Ascending aorta (tissue), 2 donors: ENCODE measurements at places on chromosomes 16 and 17.

DNA sequence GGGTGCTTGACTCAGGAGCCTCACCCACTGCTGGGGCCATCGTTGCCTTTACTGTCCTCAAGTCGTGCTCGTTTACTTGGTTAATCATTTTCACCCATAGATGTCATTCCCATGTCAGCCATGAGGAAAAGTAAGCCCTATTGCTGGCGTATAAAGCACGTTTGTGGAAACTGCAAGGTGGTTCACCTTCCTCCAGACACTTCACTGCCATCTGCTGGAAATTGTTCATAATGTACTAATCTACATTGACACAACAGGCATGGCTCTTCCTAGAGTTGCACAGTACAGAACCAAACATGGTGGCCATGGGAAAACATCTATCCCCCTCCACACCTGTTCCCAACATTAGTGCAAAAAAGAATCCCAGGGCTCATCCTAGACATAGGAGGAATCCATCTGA lies 116.6 kb downstream of the ZNF18 start:
- no peaks in the 10 kb centered on the region for H3K4me1 ChIP-seq
- H3K27me3 ChIP-seq = no peaks in the 10 kb centered on the region
- no peaks in the 10 kb centered on the region for H3K36me3 ChIP-seq
- no peak overlapping the region for H3K27ac ChIP-seq

GRCh38 chr16:88540346-88540977 lies 29.7 kb upstream of the ZC3H18 start:
- H3K36me3 ChIP-seq = no peaks in the 10 kb centered on the region
- no peak for DNase-seq
- H3K4me3 ChIP-seq = no peak overlapping the region

DNA sequence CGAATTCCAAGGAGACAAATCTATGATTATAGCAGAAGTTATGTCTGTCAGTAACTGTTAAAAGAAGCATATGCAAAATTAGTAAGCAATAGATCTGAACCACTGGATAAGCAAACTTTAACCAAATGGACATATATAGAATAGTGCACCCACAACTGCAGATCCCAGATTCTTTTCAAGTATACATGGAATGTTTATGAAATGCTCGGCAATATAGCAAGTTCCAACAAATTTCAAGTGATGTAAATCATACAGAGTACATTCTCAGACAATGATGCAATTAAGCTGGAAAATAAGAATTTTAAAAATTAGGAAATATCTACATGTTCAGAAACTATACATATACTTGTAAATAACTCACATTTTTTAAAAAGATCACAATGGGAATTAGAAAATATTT lies 8.4 kb upstream of the HELZ start:
- H3K4me1 ChIP-seq = no peaks in the 10 kb centered on the region
- no peak overlapping the region for H3K27ac ChIP-seq
- no peak overlapping the region for H3K4me3 ChIP-seq
- DNase-seq = no peak
- no peaks in the 10 kb centered on the region for H3K27me3 ChIP-seq

DNA sequence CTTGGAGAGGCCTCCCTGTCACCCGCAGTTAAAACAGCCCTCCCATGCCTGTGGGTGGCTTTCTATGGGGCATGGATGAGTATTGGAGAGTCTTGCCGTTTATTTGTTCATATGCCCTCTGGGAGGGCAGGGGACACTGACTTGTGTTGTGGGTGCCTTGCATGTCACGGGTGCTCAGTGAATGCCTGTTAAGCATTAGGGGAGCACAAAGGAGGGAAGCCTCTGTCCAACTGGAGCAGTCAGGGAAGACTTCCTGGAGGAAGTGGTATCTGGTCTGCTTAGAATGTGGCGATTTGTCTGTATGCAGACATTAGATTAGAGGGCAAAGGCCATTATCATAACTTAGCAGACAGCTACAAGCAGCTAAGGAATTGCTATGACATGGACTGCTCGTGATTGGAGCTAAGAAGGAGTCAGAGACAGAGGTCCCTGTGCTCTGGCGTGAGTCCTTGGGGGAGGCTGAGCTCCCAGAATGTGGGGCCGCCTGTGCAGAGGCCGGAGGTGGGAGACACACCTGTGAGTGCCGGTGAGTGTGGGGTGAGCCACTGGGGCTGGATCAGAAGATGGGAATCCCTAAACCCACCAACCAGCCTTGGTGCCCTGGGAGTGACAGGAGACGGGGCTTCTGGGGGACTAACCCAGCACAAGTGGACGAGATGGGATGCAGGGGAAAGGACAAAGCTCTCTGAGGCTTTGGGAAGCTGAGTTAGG lies 286.1 kb downstream of the SEC14L1 start:
- no peaks in the 10 kb centered on the region for H3K27me3 ChIP-seq
- H3K27ac ChIP-seq = peak overlapping the region; percentile 93
- no peak for DNase-seq

DNA sequence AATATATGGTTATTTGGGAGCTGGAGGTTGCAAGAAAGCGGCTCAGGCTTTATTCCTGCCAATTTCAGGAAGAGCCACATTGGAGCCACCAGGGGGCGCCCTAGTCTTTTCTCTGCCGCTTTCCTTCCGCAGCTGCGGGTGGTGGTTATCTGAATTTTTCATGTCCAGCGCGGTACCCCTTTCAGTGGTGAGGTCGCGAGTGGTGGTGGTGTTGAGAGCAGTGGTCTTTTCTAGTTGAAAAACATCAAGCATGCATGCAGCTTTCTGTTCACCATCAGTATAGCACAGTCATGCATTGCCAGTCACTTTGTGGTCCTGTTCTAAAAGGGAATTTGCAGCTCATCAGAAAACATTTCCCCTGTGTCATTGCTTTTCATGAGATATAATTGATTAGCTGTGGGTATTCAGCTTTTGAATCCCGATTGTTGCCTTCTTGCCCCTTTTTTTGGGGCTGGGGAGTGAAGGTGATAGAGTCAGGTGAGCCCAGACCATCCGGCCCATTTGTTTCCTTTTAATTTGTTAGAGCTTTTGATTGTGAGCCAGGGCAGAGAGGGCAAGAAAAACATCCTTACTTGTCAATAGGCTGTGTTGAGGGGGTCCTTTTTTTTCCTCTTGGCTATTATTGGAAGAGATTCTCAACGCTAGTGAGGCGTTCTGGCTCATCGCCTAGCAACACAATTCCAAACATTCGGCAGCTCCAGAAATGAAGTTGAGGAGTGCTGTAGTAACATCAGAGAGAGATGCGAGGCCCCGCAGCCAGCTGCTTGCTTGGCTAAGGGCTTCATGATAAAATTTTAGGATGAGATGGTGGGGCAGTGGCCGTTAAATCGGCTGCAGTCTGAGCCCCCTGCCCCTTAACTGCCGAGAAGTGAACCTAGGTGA lies 119.0 kb downstream of the SNX29 start:
- DNase-seq = no peak
- peak overlapping the region; percentile 20 for H3K4me3 ChIP-seq
- no peaks in the 10 kb centered on the region for H3K27me3 ChIP-seq
- H3K36me3 ChIP-seq = no peaks in the 10 kb centered on the region
- no peaks in the 10 kb centered on the region for H3K4me1 ChIP-seq
- H3K27ac ChIP-seq = no peak overlapping the region

DNA sequence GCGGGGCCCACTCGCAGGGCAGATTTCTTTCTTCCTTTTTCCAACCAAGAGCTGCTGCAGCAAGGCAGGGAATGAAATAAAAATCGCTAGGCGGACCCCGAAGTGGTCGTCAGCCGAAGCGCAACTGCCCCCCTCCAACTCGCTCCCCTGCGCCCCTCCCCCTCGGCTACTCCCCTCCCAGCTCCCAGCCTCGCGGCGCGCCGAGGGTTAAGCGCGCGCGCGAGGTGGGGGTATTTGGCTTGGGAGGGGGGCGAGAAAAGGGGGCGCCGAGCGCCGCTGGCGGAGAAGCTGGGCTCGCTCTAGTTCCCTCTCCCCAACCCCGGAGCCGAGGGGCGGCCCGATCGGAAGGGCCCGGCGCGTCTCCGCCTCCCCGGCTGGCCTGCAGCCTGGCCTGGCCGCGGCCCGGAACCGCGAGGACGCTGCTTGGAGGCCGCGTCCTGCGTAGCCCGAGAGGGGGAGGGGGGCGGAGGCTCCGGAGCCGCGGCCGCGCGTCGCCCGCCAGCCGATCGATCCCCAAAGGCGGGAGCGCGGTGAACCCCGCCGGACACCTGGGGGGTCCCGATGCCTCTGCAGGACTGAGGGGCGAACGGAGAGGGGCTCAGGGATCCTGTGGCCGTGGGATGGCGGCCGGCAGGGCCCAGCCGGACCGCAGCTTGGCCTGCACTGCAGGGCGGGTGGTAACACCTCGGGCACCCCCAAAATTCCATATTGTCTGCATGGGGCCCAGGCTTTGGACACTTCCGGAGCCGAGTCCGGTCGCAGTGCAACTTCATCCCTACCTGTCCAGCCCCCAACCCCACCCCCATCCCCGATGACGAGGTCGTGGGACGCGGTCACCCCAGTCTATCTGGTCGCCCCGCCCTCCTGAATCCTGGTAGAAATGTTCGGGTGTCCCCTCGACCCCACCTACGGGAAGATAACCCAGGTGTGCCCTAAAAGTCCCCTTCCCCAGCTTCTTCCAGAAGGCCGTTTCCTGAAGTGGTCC lies 4.9 kb upstream of the CBX4 start:
- peaks cover 15% of the 10 kb centered on the region for H3K4me1 ChIP-seq
- no peaks in the 10 kb centered on the region for H3K36me3 ChIP-seq
- no peak for DNase-seq

DNA sequence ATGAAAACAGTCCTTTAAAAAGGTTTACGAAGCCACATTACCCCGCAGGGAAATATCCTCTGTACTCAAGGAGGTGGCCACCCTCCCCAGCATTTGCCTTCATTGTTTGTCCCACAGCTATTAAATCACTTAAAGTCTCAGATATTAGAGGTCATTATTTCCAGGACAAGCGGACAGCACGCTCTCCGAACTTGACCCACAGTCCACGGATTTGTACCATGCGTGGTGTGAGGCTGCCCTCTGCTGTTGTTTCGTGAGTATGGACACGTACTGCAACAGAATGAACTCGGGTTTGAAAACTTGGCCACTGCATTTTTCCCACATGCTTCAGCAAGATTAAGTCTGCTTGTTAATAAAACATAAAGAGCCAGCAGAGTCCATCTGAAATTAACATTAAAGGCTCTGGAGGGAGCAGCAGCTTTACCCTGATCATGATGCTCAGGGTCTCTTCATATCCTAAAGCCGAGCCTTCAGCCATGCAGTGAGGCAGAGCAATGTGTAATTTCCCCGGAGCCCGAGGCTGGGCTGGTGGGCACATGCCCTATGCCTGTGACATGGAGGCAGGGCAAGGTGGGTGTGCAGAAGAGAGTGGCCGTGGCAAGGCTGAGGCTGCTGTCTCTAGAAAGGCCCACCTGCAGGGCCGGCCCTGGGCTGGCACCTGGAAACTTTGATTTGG lies 19.7 kb downstream of the MEAK7 start:
- no peaks in the 10 kb centered on the region for H3K27me3 ChIP-seq
- H3K4me1 ChIP-seq = no peaks in the 10 kb centered on the region
- no peak overlapping the region for H3K27ac ChIP-seq
- peaks cover 36% of the 10 kb centered on the region for H3K36me3 ChIP-seq
- no peak overlapping the region for H3K4me3 ChIP-seq
- DNase-seq = no peak

DNA sequence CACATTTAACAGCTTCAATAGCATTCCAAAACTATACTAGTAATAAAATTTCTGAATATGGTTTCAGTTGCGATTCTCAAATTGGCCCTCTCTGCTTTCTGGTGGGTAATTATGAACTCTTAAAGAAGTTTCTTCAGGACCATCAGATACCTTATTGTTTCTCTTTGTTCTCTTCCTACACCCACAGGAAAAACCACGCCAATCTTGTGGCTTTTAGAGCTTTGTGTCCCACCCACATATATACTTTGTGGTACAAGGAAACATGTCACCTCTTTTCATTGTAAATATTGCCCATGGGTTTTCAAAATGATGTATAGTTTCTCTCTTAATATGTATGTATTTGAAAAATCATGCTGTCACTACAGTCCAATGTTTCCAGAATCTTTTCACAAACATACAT lies 12.1 kb downstream of the ABCA9 start:
- no peak overlapping the region for H3K27ac ChIP-seq
- H3K27me3 ChIP-seq = no peaks in the 10 kb centered on the region

DNA sequence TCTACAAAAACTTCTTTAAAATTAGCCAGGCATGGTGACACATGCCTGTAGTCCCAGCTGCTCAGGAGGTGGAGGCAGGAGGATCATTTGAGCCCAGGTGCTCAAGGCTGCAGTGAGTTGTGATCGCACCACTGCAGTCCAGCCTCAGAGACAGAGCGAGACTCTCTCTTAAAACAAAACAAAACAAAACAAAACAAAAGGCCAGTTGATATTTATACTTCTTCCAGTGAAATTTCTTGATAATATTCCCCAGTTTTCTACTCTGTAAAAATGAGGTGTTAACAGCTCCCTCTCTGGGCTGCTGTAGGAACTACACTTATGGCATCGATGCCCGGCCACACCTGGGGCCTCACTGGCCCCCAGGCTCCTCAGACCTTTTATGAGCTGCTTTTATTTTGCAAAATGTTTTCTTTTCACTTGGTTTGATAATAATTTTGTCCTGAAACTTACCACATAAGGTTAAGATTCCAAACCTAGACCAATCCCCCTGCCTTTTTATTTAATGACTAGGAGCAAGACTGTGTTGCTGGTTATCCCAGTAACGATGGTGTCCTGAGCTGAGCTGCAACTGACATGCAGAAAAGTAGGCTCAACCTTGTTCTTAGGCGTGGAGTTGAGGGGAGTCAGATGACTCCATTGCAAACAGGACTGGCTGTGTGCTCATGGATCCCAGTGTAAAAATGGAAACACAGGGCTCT lies 17.6 kb downstream of the MAPK8IP3 start:
- DNase-seq = no peak
- H3K27ac ChIP-seq = peak overlapping the region; percentile 15
- no peak overlapping the region for H3K4me3 ChIP-seq
- peaks cover 43% of the 10 kb centered on the region for H3K36me3 ChIP-seq
- peaks cover 5% of the 10 kb centered on the region for H3K4me1 ChIP-seq

DNA sequence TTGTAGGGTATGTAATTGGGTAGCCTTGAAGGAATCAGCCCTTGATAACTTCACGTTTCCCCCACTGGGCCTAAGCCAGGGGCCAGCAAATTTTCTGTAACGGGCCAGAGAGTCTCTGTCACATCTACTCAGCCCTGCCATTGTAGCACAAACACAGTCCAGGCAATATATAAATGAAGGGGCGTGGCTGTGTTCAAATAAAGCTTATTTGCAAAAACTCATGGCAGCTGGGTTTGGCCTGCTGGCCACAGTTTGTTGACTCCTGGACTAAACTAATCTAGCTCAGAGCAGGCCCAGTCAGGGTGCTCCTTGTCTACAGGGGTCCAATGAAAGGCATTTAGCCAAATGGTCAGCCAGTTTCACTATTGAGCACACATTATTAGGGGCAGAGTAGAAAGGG lies 141.6 kb downstream of the CCDC182 start:
- DNase-seq = no peak
- H3K4me1 ChIP-seq = peaks cover 20% of the 10 kb centered on the region
- no peak overlapping the region for H3K27ac ChIP-seq
- no peaks in the 10 kb centered on the region for H3K36me3 ChIP-seq

- H3K4me3 ChIP-seq = no peak overlapping the region
- DNase-seq = no peak
- no peak overlapping the region for H3K27ac ChIP-seq
- no peaks in the 10 kb centered on the region for H3K36me3 ChIP-seq
- no peaks in the 10 kb centered on the region for H3K4me1 ChIP-seq
Measured at GRCh38 chr16:57892041-57892440, 78.9 kb downstream of the CNGB1 start.

GRCh38 chr17:61794792-61795191 lies 68.5 kb downstream of the BRIP1 start:
- DNase-seq = no peak
- H3K36me3 ChIP-seq = no peaks in the 10 kb centered on the region
- no peak overlapping the region for H3K4me3 ChIP-seq
- no peaks in the 10 kb centered on the region for H3K4me1 ChIP-seq
- no peaks in the 10 kb centered on the region for H3K27me3 ChIP-seq
- no peak overlapping the region for H3K27ac ChIP-seq
